ENCODE measurements at places on chromosomes 11 and 22.

GRCh38 chr11:115921986-115922385 lies 417.8 kb upstream of the CADM1 start:
- DNase-seq, result no peak

DNA sequence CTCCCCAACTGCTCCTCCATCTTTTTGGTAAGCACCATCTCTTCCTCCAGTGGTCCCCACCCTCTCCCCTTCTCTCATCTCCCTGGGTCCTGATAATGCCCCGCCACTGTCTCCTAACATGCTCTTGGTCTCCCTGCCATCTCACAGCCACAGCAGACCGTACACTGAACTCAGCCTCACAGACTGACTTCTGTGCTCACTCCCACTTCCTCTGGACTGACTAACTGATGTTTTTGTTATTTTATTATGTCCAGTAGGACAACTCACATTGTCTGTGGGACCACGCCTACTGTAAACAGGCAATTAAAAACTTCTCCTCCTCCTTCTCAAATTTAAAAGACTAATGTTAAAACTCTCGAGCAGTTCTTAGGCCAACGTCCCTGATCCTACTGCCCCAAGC lies 2.6 kb upstream of the GNAZ start:
- no peak for DNase-seq

- no peak for DNase-seq
These were observed 45.7 kb upstream of the SHANK2 start for GRCh38 chr11:71298016-71298550.

DNA sequence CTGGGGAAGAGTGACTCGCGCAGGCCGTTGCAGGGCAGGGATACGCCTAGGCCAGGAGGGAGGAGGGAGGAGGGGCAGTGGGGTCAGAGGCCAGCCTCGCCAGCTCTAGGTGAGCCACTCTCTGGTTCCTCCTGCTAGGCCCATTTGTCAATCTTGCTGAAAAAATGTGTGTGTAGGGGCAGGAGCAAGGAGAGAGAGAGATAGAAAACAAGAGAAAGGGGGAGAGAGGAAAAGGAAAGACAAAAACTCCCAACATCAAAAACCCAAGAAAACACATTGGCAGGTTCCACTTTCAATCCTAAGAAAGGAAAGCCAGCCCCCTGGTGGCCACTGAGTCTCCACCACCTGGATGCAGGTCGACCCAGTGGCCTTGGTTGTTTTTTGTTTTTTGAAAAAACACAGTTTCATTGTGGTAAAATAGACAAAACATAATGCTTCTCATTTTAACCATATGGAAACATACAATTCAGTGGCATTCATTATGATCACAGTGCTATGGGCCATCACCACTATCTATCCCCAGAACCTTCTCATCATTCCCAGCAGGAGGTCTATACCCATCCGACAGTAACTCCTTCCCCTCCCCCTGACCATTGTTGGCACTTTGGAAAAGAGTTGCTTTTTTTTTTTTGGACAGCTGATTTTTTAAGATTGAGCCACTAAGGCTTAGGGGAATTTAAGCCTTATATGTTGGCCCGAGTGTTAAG lies 10.9 kb downstream of the OMP start:
- peak; percentile 29 for DNase-seq

DNA sequence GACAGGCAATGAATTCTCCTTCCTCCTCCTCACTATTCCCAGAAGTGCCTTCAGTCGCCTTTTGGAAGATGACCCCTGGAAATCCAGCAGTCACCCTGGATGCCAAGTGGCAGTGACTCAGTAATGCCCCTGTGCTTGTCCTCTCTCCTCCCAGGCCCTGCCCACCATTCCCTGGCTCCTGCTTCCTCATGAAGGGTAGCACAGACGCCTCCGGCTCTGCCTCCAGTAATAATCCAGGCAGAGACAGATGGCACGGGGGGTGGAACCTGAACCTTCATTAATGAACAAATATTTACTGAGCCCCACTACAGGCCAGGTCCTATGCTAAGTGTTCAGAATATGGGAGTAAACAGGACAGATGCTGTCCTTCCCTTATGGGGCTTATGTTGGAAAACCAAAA lies 23.2 kb downstream of the SYT13 start:
- DNase-seq, result no peak

- DNase-seq, result peak; percentile 16
These were observed 45.0 kb upstream of the SLC1A2 start for GRCh38 chr11:35464308-35464707.

GRCh38 chr11:114243461-114244372 lies 52.5 kb upstream of the NNMT start:
- peak; percentile 62 for DNase-seq

DNA sequence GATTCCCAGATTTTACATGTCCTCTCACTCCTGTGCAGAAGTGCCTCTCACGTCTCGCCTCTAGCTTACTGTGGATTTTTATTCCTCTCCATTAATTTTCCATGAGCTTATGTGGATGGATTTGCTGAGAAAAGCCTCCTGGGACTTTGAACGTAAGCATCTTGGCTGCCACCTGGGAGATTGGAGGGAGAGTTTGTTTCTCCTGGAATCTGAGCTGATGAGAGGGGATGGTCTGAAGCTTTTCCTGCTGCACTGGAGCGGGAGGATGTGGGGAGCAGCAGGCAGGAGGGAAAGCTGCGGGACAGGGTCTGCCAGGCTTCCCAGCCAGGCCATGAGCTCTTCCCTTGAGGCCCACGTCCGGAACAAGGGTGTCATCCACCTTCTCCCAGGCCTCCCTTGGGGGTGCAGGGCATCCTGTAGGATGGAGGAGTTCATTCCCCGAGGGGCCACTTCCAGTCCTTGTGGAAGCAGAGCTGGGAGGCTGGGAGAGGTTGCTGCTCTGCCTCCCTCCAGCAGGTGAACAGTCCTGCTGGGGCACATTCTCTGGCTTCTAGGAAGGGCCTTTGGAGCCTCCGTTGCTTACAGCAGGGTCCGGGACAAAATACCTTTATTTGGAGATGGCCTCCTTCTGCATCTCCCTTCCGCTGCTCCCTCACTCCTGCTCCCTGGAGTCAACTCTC lies 3.6 kb upstream of the SHANK2 start:
- no peak for DNase-seq

DNA sequence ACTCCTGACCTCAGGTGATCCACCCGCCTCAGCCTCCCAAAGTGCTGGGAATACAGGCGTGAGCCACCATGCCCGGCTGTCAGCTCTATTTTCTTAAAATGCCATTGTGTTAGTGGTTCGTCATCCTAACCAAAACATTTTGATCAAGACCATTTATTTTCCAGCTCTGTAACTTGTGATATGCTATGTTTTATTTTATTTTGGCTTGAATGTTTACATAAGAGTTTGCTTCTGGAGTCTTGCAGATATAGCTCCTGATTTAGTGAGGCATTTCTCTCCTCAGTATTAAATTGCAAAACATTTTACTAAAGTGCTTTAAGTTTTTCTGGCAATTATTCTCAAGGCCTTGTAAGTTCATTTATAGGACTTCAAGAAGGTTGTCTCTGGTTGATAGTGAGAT lies 4.4 kb downstream of the EP300 start:
- DNase-seq, result no peak

DNA sequence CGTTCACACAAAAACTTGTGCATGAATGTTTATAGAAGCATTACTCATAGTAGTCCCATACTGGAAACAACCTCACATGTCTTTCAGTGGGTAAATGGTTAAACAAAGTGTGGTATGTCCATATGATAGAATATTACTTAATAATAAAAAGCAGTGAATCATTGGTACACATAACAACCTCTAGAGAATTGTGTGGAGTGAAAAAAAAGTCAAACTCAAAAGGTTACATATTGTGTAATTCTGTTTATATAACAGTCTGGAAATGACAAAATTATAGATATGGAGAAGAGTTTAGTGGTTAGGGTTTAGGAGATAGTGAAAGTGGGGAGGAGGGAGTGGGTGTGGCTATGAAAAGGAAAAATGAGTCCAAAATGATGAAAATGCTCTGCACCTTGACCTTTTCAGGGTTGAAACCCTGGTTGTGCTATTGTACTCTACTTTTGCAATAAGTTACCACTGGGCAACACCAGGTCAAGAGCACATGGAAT lies 243.4 kb upstream of the DDI1 start:
- peak; percentile 77 for DNase-seq

DNA sequence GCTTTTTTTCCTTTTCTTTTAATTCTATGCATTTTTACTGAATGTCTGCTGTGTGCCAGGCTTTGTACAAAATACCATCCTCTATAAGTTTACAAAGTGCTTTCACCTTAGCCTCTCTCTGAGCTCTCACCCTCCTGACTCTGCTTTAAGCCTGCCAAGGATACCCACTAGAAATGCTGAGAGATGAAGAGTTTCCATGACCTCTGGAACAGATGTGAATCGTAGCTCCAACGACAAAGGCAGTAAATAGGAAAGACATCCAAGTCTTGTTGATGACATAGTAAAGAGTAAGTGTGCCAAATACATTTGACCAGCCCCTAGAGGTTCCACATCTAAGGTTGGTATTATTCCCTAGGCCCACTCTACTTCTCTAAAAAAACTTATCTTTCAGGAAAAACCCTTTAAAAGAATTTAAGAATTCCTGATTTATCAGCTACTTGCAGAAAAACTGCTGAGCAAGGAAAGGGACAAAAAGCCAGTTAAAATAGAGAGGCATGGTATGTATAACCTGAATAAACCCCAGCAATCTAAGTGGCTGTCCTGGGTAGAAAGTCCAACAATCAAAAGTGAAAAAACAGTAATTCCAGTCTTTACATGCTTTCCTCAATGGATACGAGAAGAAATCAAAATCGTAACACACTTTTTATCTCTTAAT lies 45.4 kb downstream of the GAB2 start:
- no peak for DNase-seq
